ENCODE measurements at places on chromosomes 1 and 21.

DNA sequence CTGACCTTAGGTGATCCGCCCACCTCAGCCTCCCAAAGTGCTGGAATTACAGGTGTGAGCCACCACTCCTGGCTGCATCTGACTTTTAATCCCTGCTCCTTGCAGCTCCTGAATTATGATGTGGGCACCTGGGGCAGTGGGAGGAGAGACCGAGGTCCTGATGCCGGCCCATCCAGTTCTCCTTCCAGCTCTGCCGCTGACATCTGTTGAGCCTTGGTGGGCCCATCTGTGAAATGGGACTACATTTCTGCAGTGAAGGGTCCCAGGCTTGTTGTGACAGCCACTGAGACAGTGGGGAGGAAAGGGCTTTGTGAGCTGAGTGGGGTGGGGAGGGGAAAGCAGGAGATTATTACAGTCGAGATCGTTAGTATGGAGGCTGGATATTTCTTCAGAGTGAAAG, 11.8 kb downstream of the PLA2G2F start:
- DNase-seq, result no peak

DNA sequence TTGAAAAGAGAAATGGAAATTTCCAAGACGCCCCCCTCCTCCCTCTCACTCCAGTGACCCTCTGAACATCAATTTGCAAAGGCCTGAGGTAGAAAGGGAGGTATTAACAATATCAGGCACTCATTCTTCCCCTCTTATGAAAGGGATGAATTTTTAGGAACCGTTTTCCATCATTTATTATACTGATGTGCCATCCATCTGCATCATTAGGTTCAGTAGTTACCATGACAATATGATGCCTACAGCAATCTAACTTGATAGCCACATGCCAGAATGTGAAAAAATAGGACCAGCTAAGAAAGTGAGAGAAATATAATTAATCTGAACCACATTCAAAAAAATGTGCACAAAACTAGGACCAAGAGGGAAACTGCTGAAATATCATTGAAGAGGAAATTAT, 40.9 kb downstream of the SEC16B start:
- DNase-seq, result no peak

- no peak for DNase-seq
These were observed 30.1 kb downstream of the AVPR1B start for GRCh38 chr1:206087091-206087490.

DNA sequence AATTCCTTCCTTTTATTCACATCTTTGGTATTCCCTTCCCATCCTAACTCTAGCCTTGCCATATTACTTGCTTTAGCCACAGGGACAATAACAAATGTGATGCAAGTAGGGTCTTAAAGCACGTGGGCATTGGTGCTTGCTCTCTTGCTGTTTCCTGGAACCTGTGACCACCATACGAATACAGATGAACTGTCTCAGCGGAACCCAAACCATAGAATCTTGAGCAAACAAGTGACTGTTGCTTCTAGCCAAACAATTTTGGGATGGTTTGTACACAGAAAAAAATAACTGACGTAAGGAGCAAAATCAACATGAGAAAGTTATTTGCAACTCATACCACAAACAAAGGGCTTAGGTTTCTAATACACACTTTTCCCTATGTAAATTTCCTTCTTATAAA, 15.2 kb upstream of the VTCN1 start:
- no peak for DNase-seq

DNA sequence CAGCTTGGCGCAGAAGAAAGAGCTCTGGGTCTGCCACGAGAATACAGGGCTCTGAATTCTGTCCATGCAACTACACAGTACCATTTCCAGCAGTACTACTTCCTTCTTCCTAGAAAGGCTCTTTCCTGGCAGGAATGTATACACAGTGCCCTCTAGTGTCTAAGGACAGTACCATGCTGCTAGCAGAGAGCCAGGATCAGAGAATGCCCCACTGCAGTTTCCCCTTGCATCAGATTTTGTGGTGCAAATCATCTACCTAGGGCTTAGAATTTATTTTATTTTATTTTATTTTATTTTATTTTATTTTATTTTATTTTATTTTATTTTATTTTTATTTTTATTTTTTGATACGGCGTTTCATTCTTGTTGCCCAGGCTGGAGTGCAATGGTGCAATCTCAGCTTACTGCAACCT, 50.8 kb downstream of the PAX7 start:
- no peak for DNase-seq

- DNase-seq, result no peak
These were observed 35.0 kb downstream of the PARP1 start for GRCh38 chr1:226372885-226373284.

- DNase-seq, result no peak
These were observed 4.4 kb upstream of the C4BPB start for GRCh38 chr1:207084232-207084631.

DNA sequence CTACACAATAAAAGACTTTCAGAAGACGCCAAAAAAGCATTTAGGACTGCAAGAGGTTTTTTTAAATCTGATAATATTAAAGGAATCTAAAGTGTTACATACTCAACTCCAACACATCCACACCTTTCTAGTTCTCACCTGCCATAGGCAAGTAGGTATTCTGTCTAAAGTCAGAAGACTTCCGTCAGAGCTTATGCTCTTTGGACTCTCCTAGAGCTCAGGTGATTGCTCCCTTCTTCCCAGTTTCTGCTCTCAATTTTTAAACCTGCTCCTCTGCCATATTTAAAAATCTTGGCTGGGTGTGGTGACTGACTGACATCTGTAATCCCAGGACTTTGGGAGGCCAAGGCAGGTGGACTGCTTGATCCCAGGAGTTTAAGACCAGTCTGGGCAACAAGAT, 16.6 kb downstream of the EVI5 start:
- no peak for DNase-seq

GRCh38 chr1:39894884-39895495, 6.7 kb downstream of the MYCL start:
- DNase-seq, result no peak

DNA sequence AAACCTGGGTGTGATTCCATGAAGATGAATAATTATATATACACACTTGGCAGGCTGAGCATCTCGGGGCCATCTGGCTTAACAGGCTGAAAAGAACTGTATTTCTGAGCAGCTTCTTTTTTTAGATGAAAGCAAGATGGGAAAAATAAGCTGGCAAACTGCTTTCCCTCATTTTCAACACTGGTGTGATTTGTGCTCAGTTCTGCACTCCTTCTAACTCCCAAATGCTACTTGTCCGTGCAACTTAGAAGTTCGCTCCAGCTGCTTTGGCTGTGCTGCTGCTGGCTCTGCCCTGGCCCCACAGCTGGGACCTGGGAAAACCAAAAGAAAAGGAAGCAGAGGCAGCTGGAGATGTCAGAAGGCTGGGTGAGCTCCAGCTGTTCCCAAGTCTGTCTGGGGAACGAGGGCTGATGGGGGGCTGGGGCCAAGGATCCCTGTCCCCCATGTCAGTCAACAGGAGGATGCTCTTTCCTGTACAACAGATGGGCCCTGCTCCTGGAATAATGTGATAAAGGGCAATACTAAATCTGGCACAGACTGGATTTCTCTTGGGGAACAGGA, 44.9 kb downstream of the PAFAH2 start:
- no peak for DNase-seq

GRCh38 chr1:64561993-64562392, 92.1 kb downstream of the CACHD1 start:
- no peak for DNase-seq

- DNase-seq, result no peak
These were observed 14.8 kb downstream of the VANGL1 start for GRCh38 chr1:115656461-115657077.

DNA sequence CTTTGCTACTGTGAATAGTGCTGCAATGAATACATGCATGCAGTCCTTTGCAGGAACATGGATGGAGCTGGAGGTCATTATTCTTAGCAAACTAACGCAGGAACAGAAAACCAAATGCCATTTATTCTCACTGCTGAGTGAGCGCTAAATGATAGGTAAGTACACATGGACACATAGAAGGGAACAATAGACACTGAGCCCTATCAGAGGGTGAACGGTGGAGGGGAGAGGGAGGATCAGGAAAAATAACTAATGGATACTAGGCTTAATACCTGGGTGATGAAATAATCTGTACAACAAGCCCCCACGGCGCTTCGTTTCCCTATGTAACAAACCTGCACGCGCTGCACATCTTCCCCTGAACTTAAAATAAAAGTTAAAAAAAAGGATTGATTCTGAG, 8.9 kb downstream of the NIBAN1 start:
- DNase-seq, result no peak

GRCh38 chr1:11364170-11364569, 91.2 kb downstream of the UBIAD1 start:
- DNase-seq, result no peak

DNA sequence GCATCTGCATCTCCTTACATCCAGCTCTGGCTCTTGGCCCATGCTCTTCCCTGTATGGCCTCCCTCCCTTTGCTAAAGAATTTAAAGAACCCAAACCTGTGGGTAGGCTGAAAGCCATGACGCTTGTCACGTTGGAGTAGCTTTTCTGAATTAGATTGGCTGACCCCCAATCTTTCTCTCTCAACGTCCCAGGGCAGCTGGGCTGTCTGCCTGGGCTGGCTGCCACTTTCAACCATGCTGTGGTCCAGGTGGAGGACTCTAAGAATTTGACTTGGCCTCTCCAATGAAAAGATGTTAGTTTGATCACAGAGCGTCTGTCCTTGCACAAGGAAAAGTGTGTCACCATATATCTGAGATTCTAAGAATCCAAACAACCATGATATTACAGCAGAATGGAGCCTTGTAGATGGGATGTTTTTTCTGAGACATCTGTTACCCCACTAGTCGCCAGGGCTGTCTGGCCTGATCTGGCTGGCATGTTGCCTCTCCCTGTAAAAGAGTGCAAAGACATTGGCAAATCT, 6.5 kb upstream of the IGSF3 start:
- no peak for DNase-seq

- no peak for DNase-seq
These were observed 8.8 kb downstream of the ADCY10 start for GRCh38 chr1:167905182-167905581.

DNA sequence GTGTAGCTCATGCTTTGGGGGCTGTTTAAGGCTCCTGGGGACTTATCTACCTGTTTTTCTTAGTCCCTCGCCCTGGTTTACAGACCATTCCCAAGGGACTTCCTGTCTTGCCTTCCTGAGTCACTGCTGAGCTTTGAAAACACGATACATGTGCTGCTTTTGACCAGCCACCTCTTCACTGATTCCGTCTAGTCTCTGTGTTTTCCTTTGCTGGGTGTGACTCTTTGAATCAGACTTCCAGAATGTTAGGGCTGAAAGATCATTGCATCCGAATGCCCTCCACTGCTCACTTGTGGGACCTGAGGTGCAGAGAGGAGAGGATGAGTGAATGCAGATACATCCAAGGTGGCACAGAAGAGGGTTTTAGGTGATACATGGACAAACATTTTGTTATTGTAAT, 35.4 kb upstream of the CITED4 start:
- no peak for DNase-seq

- DNase-seq, result no peak
These were observed 175.8 kb upstream of the VAMP3 start for GRCh38 chr1:7595336-7595735.

- DNase-seq, result no peak
These were observed 4.8 kb downstream of the KCNA2 start for GRCh38 chr1:110601332-110601731.

GRCh38 chr1:109877317-109877771, 33.3 kb upstream of the CSF1 start:
- no peak for DNase-seq

- no peak for DNase-seq
These were observed 22.6 kb downstream of the MAEL start for GRCh38 chr1:167011560-167012191.

GRCh38 chr1:119266386-119266785, 102.2 kb upstream of the HAO2 start:
- no peak for DNase-seq

DNA sequence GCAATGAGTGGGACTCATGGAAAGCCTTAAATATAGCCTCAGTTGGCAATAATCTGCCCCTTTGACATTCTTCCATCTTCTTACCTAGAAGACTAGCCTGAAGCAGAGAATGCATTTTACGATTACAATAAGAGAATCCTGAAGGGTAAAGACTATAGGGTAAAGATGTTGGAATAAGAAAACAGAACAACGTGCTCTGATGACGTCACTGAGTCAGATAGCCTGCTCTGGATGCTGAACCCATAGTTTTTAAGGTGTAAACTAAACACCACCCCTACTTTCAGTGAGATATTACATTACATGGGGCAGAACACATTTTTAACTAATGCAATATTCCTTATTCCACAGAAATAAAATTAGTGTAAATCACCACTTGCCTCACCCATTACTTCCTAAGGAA, 240.4 kb downstream of the KCNT2 start:
- no peak for DNase-seq

GRCh38 chr1:185566995-185567394, 167.2 kb upstream of the HMCN1 start:
- DNase-seq, result no peak

DNA sequence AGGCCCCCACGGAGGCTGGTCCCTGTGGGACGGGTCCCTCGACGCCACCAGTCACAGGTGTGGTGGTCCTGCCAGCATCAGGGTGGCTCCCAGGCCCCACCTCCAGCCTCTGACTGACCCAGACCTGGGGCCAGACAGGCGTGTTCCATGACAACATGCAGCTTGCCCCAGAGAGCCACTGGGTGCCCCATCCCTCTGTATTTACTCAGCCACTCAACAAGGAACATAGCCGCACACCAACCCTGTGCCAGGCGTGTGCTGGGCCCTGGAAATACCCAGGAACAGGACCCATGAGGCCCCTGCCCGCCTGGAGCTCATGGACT, 65.4 kb downstream of the MATN1 start:
- no peak for DNase-seq

- DNase-seq, result no peak
These were observed 10.9 kb upstream of the SH2D1B start for GRCh38 chr1:162422662-162423375.

GRCh38 chr1:212007886-212008285, 27.5 kb downstream of the INTS7 start:
- no peak for DNase-seq

GRCh38 chr1:118185084-118185832, at the start of gene SPAG17:
TSS of gene SPAG17 (minus strand) at chr1:118185228. CDS start at chr1:118185157, 71 bp downstream.
- no peak for DNase-seq

- no peak for DNase-seq
These were observed 13.9 kb upstream of the IL6R start for GRCh38 chr1:154391086-154391770.

DNA sequence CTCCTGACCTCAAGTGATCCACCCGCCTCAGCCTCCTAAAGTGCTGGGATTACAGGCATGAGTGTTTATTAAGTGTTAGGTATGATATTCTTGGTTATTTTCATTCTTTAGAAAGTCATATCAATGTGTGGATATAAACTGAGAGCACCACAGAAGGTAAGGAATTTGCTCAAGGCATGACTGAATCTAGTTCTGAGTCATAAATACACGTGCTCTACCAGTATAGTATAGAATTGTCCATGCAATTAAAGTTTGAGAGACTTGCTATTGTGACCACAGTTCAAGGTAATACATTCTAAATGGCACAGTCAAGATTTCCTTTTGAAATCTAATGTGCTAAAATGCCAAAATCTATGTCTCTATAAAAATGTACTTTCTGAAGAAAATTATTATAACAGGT, 401.1 kb upstream of the CHRM3 start:
- no peak for DNase-seq

- DNase-seq, result no peak
These were observed 740.1 kb downstream of the MATN1 start for GRCh38 chr1:29983321-29983720.

GRCh38 chr1:160776178-160776577, 19.8 kb upstream of the LY9 start:
- no peak for DNase-seq
